Lower leg skin (tissue), 4 donors: ENCODE measurements at places on chromosomes 6 and 20.
A peak's percentile ranks its signal among the peaks of the same experiment; 100 is the strongest.

DNA sequence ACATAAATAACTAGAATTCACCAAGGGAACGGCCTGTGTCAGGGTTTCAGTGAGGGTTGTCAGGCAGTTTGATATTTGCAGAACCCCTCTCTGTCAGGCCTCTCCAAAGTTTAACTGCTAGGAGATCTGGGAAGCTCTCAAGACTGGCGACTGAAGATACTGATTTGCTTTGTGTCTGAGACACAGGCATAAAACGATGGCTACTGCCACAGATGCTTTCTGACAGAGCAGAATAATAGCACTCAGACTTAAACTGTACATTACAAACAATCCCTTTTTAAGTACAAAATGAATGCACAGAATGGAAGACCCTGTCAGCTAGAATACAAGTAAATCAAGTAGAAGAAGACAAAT lies 7.2 kb upstream of the ATXN1 start:
- no peak for DNase-seq

DNA sequence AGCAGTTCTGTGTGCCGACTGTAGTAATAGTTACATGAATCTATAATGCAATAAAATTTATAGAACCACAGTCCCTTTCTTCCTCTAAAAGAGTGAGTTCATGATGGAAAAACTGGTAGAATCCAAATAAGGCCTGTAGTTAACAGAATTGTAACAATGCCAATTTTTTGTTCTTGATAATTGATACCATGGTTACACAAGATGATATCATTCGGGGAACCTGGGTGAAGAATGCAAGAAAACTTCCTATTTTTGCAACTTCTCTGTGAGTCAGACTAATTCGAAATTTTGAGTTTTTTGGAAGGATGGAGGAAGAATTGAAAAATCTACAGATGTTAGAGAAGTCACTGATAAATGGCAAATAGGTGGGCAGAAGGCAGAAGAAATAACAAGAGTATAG lies 381.8 kb downstream of the CDKAL1 start:
- no peak for DNase-seq

DNA sequence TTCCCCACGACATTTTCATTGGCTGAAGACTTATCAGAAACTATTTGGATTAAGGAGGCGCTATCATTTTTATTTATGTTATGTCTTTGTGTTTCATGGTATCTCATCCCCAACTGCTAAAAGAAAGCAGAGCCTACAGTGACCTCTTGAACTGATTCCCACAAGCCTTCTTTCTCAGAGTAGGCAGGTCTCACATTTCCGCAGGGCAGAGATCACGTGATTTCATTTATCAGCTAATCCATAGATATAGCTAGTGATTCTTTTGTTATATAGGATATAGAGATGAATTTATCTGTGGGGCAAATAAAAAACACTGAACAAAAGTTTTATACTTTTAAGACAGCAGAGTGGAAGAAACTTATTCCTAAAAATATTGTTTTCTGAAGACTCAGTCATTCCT lies 25.0 kb upstream of the POPDC3 start:
- no peak for DNase-seq

DNA sequence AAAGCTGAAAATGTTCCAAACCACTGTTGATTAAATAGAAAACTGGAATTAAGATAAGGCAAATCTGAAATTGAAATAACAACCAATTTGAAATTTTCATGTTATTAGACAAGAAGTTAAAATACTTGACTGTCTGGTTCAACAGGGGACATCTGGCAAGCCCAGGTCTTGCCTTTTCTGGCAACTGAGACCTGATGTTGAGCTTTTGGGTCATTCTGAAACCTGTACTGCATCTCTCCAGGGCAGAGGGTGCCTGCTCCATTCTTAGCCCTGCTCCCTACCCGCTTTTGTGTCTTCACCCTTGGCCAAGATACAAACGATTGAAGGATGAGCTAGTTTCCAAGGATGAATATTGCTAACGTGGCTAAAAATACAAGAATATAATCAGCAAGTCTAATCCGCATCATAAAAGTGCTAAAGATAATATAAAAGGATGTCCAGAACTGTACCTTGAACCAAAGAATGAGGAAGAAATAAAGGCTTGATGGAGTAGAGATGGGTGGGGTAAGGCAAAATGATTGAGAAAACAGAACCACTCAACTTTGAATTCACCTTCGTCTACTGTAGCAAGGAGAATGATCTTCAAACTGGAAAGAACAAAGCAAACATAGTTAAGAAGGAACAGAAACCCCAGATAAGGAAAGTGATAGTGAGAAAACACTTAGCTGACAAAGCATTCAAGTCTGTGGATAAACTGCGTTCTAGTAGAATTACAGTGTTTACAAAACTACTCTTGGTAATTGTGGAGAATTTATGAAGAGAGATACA lies 109.8 kb upstream of the MAN1A1 start:
- no peak for DNase-seq

- no peak for DNase-seq
Measured at GRCh38 chr6:5120011-5120410, 34.9 kb downstream of the PPP1R3G start.

DNA sequence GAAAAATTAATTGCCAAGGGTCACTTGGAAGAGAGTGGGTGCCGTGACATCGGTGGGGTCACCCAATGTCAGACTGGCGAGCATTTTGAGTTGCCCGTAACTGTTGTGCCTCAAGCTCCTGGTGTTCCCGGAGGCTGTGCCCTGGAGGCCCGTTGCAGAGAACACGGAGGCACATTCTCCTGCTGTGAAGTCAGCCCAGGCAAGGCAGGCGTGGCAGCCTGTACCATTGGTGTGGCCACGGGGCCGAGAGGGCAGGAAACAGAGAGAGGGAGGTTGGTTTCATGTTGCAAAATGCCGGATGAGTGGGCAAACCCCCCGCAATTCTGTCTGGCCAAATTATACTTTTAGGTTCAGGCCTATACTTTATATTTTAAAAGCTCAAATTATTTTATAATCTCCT lies 81.2 kb downstream of the THBS2 start:
- DNase-seq: peak; percentile 88

DNA sequence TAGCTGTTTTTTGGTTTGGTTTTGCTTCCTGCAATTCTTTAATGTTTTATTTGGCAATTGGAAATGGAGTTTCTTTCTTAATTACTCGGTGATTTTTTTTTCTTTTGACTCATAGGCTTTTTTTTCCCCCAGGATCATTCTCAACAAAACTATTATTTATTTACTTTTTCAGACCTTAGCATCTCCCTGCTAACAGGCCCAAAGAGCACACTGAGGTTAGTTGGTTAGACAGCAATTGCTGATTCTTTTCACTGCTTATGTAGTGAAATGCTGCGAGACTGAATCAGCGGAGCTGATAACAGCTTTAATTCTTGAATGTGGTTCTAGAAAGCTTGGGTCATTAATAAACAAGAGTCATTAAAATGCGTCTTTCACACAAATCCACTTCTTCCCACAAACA lies 79.1 kb upstream of the ZFP64 start:
- DNase-seq: no peak

GRCh38 chr6:168071620-168072019 lies 7.4 kb downstream of the FRMD1 start:
- DNase-seq: no peak

- no peak for DNase-seq
Measured at GRCh38 chr6:21046276-21046675, 512.0 kb downstream of the CDKAL1 start.

GRCh38 chr20:14726591-14726990 lies 389.2 kb upstream of the FLRT3 start:
- DNase-seq: no peak

DNA sequence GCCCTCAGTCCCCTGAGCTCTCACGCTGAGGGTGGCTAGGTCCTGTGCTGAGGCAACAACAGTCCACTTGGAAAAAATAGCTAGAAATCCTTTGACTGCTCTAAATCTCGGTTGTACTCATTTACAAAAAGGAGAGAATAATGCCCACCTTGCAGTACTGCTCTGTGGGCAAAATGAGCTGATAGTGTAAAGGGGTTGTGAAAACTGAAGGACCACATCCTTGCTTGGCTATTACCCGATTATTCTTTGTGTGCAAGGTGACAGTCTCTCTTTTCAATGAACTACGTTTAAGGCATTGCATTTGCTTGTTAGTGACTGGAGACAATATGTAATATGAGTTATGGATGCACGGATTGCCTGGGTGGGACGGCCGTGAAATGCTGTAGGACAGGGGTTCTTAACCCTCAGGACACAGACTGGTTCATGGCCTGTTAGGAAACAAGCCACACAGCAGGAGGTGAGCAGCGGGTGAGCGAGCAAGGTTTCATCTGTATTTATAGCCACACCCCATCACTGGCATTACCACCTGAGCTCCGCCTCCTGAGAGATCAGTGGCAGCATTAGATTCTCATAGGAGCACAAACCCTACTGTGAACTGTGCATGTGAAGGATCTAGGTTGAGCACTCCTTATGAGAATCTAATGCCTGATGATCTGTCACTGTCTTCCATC lies 14.6 kb downstream of the SAMD3 start:
- no peak for DNase-seq

- no peak for DNase-seq
Measured at GRCh38 chr20:62277253-62277652, 25.5 kb upstream of the ADRM1 start.

DNA sequence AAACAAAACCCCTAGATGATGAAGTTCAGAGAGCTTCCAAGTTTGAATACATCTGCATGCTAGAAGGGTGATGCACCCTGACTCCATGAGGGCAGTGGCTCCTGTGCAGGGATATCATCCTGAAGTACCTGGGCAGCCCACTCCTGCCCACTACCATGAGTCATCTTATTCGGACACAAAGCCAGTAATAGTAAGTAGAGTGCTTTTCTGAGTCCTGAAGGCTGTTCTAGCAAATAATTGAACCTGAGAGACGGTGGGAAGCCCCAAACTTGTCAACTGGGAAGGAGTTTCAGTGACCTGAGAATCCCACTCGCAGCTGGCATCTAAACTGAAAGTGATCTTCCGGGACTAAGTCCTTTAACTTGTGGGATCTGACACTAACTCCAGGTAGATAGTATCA lies 152.9 kb upstream of the COL21A1 start:
- no peak for DNase-seq

GRCh38 chr20:49615401-49616153 lies 47.6 kb upstream of the PTGIS start:
- no peak for DNase-seq
